Stimulated activated CD8-positive, alpha-beta memory T cell treated with anti-CD3 and anti-CD28 coated beads, Interleukin-15, amount 100 ng/mL, for 24 hours (primary cell): ENCODE measurements at places on chromosomes 6 and 20.

DNA sequence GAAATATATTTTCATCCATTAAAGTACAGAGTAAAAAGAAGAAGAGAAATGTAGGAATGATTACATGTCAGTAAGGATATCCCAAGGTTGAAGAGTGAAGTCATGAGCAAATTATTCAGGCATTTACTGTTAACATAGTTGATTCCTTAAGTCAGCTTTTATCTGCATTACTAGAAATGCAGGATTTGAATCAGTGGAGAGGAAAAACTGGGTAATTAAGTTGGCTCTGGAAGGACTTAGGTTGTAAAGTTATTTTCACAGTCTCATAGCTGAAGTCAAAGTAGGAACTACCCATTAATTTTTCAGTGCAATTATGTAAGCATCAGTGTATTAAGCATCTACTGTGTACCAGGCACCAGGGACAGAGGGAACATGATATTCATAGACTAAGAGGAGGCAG, 7.8 kb downstream of the NAA20 start:
- DNase-seq: no peak

GRCh38 chr6:138310294-138310693, 67.4 kb upstream of the SMIM28 start:
- DNase-seq: no peak

GRCh38 chr6:138959521-138959920, 28.5 kb downstream of the REPS1 start:
- DNase-seq: no peak

- no peak for DNase-seq
Measured at GRCh38 chr6:70113171-70113570, 189.7 kb downstream of the COL9A1 start.

GRCh38 chr6:41974281-41974825, 32.7 kb upstream of the CCND3 start:
- no peak for DNase-seq

GRCh38 chr6:101783287-101783686, 389.8 kb downstream of the GRIK2 start:
- no peak for DNase-seq

- no peak for DNase-seq
Measured at GRCh38 chr6:42452171-42453030, 675 bp upstream of the TRERF1 start.

- DNase-seq: no peak
Measured at GRCh38 chr6:140370976-140371870, 996.8 kb upstream of the CITED2 start.

DNA sequence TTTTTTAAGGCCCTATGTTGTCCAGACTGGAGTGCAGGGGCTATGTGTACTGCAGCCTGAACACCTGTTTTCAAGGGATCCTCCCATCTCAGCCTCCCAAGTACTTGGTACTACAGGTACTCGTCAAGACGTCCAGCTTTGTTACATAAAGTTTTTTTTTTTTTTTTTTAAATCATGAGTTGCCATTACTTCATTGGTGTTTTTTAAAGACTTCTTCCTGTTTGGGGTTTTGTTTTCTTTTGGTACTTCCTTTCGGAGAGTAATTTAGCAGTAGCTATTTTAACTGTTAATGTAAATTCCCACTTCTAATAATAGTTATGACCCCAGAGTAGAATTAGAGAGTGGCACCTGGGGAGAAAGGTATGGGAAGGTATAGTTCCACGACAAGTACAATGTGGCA, 10.5 kb downstream of the ZNFX1 start:
- no peak for DNase-seq

GRCh38 chr6:51868591-51869355, 218.6 kb downstream of the PKHD1 start:
- DNase-seq: no peak

GRCh38 chr6:168358842-168359420, 39.4 kb upstream of the DACT2 start:
- no peak for DNase-seq

DNA sequence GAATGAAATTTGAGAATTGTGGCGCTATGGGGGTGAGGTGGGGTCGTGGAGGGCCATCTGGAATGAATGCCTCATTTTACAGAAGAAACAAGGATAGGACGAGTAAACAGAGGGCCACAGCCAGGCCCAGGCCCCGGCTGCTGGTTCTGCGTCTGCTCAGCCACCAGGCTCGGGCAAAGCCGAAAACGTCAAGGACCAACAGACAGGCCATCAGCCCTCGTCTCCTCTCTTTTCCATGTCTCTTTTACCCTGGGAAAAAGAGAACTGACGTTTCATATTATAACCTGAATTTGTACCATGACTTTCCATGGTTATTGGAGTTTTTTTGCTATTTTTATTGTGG, 212.4 kb upstream of the ARID1B start:
- DNase-seq: no peak

- no peak for DNase-seq
Measured at GRCh38 chr6:72084992-72085569, 198.7 kb downstream of the RIMS1 start.

DNA sequence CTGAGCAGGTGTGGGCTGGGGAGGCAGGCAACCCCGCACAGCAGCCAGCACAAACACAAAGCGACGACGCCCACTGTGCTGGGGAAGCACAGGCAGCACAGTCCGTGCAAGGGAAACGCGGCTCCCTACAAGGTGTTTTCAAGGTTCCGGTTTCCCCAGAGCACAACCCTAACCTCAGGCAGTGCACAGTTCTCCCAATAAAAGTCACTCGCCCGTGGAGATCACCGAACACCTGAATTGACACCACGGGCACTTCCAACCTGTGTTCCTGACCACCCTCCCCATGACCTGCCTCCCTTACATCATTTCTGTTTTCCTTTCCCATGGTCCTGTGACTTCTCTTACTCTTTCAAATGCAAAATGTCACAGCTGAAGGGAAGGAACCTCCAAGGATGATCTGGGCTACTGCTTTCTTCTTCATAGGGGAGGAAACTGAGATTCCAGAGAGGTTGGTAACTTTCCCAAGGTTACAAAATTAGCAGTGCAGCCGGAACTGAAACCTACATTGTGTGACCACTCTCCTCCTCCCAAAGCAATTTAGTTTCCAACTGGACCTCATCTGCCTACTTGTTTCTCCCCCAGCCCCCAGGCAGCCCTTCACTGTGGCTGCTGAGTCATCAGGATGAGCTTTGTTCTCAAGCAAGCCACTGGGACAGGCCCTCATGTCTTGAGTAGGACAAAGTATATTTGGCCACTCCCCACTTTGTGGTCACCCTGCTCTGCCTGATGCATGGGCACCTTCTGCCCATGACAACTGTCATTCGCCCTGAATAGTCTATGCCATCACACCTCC, 125.3 kb downstream of the ATXN1 start:
- DNase-seq: no peak

DNA sequence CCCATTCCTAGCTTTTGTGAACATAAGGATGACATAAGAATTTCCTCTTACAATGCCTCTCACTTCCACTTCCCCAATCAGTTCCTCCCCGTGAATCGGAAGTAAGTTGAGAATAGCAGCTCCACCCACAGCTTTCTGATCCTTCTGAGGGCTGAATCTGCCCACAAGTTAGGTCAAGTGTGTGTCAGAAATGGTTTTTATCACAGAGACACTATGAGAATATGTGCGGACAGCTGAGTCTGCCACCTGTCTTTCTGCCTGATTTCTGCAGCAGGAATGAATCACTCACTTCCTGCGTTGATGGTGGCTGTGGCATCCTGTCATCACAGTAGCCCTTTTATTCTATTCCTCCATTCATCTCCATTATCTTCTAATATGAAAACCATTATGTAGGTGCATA, 70.2 kb downstream of the RIN2 start:
- DNase-seq: no peak

- no peak for DNase-seq
Measured at GRCh38 chr6:73258721-73259120, 4.3 kb downstream of the KHDC1 start.

DNA sequence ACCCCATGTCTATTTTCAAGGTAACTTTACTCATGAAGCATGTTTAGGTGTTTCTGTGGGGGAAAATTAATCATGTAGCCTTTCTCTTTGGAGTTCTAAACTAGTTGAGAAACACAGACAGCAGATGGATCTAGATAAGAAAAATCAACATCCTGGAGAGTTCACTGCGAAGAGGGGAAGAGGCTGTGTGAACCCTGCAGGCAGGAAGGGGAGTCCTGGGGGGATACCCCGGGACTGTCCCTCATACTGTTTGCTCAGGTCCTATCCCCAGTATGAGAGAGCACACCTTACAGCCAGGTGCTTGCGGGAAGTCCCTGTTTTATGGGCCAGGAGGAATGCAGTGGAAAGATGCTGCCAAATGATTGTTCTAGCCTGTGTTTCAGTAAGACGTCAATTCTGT, 32.7 kb downstream of the CHMP4B start:
- DNase-seq: no peak

DNA sequence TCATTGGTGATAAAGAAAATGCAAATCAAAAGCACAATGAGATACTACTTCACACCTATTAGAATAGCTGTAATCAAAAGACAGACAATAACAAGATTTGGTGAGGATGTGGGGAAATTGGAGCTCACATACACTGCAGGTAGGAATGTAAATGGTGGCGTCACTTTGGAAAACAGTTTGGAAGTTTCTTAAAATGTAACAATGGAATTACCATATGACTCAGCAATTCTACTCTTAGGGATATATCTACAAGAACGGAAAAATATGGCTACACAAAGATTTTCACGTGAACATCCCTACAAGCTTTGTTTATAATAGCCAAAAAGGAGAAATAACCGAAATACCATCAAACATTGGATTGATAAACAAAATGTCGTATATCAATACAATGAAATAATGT, 270.4 kb downstream of the DOK5 start:
- DNase-seq: no peak

GRCh38 chr6:154230910-154231595, 125.5 kb downstream of the IPCEF1 start:
- no peak for DNase-seq

GRCh38 chr6:150813993-150814359, 51.5 kb upstream of the MTHFD1L start:
- DNase-seq: no peak

DNA sequence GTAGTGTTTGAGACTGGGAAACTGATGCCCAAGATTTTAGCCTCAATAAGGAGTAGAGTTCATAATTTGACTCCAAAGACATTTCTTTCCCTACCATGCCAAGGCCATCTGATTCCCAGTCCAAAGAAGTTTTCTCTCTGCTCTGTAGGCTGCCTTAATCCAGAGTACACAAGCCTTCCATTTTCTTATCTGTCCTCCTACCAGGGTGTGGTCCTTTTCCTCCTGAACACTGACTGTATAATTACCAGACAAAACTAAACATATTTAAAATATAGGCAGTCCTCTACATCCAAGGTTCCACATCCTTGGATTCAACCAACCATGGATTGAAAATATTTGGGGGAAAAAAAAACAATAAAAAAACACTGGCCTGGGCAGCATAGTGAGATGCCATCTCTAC, 108.4 kb downstream of the SLC16A10 start:
- no peak for DNase-seq

DNA sequence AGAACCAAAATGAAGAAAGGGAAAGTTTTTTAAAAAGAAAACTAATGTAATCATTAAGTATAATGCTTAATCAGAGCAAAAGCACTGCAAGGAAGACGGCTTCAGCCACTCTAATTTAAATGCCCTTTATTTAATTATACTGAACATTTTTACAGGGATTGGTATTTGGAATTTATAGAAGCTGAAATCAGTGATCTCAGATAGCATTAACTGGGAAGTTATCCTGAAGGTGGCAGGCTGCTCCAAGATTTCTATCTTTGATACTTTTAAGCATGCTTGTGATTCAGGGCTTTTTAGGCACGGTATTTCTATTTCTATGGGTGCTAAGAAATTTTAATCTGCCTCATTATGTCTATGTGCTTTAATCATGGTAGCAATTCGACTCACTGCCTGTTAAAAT, 1.3 kb upstream of the NDUFAF4 start:
- DNase-seq: no peak

DNA sequence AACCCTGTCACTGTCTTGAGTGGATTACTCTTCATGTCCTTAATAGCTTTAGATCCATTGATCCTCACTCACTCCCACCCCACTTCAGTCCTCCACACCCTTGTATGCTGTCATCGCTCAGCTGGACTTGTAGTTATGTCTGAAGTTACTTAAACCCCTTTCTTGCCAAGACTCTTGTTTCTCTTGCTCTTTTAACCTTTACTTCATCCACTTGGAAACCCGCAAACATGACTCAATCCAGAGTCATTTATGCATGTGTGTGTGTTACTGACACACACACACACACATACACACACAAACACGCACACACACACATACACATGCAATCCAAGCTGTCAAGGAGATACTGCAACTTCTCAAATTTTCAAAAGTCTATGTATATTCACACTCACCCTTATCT, 341.8 kb downstream of the SYNE1 start:
- DNase-seq: no peak

DNA sequence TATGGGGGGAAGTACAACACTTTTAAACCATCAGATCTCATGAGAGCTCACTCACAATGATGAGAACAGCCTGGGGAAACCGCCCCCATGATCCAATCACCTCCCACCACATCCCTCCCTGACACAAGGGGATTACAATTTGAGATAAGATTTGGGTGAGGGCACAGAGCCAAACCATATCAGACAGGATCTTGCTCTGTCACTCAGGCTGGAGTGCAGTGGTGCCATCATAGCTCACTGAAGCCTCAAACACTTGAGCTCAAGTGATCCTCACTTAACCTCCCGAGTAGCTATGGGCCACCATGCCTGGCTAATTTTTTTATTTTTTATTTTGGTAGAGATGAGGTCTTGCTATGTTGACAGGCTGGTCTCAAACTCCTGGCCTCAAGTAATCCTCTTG, 5.1 kb upstream of the IYD start:
- no peak for DNase-seq

GRCh38 chr20:33985280-33985679, 8.4 kb upstream of the RALY start:
- DNase-seq: no peak

GRCh38 chr6:75491291-75491690, 2.3 kb downstream of the FILIP1 start:
- DNase-seq: no peak

DNA sequence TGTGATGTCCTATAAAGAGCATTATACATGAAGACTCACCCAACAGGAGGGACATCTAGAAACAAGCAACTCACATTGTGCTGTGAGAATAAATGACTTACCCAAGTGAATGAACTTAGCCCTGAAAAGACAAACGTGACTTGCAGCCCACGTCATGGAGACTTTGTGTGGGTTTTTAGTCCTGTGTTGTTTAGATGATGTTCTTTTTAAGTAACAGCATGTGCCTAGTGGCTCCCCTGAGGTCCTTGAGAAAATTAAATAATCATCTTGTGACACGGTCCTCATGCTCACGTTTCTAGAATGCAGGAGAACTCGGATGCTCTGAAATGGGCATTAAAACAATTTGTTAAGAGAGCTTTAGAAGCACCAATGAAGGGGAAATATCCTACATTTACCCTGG, 165.1 kb downstream of the SASH1 start:
- DNase-seq: no peak

- no peak for DNase-seq
Measured at GRCh38 chr6:41942067-41942851, 651 bp upstream of the CCND3 start.

GRCh38 chr6:170088582-170088955, 202.3 kb downstream of the DLL1 start:
- DNase-seq: no peak

GRCh38 chr6:130620338-130620781, 206.8 kb upstream of the SMLR1 start:
- DNase-seq: no peak
